Activated CD4-positive, alpha-beta T cell treated with anti-CD3 and anti-CD28 coated beads, Interleukin-2, amount 10 ng/mL, durations not matched to agents 7 days and 5 days (primary cell): ENCODE measurements at places on chromosomes 7 and 10. TPM values are rescaled to one million over a fixed set of nuclear protein-coding genes. Genes with fewer than 3 reads are reported as not detected.

DNA sequence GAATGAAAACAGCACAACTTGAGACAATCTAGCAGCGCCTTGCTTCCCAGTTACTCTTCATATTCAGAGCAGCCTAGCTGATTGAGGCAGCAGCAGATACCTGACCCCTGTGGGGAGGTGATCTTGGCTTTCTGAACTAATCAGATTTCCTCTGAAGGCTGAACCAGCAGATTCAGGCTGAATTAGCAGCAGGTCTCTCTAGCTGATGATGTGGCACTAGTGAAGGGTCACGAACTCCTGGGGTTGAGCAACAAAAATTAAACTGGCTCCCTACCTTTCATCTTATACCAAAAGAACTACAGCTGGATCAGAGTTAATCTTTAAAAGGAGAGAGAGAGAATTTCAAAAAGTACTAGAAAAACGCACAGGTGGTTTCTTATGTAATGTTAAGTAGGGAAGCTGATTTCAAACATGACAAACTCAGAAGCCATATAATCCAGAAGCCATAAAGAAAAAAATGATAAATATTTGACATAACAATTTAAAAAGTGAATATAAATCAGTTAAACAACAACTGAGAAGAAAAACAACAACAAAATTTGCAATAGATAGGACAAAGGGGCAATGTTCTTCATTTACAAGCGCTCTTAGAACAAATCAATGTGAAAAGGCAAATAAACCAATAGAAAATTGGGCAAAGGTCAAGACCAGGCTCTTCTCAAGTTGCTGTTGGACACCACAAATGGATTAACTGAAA lies 13.5 kb downstream of the SLC25A13 start:
- H3K27ac ChIP-seq, result peak overlapping the region; percentile 6
- peaks cover 20% of the 10 kb centered on the region for H3K4me1 ChIP-seq
- peaks cover 6% of the 10 kb centered on the region for H3K36me3 ChIP-seq
- no peak overlapping the region for H3K4me3 ChIP-seq

- H3K4me3 ChIP-seq, result peak overlapping the region; percentile 52
- no peak for DNase-seq
- H3K27ac ChIP-seq, result peak overlapping the region; percentile 78
- no peaks in the 10 kb centered on the region for H3K27me3 ChIP-seq
- peaks cover 91% of the 10 kb centered on the region for H3K4me1 ChIP-seq
Measured at GRCh38 chr10:8065651-8066050, 11.2 kb downstream of the GATA3 start.

DNA sequence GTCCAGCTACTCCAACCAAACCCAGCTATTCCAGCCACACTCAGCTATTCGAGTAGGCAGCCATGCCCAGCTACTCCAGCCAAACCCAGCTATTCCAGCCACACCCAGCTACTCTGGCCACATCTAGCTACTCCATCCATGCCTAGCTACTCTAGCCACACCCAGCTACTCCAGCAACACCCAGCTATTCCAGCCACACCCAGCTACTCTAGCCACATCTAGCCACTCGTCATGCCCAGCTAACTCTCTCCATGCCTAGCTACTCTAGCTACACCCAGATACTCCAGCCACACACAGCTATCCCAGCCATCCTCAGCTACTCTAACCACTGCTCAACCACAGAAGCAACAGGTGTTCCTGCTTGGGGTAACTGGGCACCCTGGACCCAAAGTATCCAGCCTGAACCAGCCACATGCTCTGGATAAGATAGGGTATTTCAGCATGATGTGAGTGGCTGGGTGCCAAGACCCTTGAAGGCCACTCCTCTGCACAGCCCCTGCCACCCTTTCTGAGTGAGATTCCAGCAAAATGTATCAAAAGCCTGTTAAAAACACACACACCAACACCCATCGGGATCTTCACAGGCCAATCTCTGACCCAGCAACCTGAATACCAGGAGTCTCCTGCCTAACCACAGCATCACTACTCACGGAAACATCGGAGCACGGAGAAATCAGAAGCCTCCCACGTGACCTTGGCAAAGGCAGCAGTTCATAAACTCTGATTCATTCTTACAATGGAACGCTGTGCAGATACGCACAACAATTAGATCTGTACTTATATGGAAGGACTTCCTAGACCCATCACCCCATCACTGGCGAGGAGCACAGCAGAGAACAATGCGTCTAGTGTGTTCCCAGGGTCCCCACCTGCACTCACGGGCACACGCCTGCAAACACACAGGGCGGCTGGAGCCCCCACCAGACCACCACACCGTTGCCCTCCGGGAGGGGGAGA lies 51.8 kb upstream of the DNAAF5 start:
- no peaks in the 10 kb centered on the region for H3K27me3 ChIP-seq
- DNase-seq, result no peak
- H3K4me1 ChIP-seq, result no peaks in the 10 kb centered on the region
- H3K36me3 ChIP-seq, result peaks cover 43% of the 10 kb centered on the region

EN2 gene
- total RNA-seq, result not detected

PALD1 gene
- 1.5 TPM for total RNA-seq
